ENCODE measurements at places on chromosomes 16 and 17.

- DNase-seq, result no peak
These were observed 47.3 kb upstream of the ALOX12 start for GRCh38 chr17:6948562-6948961.

DNA sequence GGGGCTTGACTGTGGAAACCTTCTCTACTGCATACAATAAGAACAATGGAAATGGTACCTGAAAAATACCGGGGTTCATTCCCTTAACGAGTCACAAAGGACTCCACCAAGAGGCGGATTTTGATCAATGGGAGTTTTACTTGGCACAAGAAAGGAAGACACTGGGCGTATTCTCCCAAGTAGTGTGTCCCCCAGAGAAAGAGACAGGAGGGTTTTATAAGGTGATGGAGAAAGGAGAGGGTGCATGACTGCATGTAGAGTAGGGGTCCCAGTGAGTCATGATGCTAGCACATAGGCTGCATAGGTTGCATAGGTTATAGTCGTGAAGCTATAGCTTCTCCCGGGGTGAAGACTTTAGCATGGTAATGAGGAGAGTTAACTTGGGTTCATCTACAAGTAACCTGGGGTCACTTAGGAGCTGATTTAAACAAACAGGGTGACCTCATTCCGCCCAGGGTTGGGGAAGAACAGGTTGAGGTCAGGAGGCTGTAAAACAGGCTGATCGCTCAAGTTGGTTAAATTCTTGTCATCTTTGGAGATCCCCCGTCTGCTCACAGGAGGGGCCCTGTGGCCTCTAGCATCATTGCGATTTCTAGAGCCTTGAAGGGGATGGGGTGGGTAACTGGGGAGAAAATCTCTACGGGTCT lies 1.5 kb downstream of the MPV17L start:
- no peak for DNase-seq

DNA sequence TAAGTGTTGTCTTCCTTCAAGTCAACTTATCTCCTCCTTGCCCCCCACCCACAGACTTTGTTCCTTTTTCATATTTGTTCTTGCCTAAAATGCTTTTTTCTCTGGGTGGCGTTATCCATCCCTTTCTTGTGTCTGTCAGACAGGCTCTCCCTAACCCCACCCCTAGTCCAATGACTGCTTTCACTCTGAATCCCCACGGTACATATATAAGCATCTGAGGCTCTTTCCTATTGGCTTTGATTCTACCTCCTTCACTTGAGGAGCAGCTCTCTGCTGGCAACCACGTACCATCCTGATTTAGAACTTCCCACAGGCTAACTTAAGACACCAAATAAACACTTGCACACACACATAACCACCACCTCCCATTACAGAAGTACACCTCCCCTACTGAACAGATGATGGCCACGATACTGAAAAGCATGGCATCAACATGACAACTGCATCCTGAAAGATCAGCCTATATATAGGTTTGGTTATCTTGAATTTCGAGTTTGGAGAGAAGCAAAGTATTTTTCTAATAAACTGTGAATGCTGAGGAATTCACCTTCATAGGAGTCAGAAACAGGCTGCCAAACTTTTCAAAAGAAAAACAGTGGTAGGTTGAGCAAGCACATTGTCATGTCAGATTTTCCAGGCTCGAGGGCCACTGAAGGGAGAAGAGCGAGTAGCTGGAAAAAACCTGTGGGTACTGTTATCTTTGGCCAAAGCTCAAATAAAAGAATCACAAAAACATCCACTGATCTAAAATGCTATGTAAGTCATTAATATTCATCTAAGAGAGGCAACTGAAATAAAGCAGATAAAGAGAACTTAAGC lies 24.3 kb downstream of the STAT3 start:
- no peak for DNase-seq

GRCh38 chr17:44314869-44315661 lies 6.7 kb downstream of the RUNDC3A start:
- peak; percentile 49 for DNase-seq

DNA sequence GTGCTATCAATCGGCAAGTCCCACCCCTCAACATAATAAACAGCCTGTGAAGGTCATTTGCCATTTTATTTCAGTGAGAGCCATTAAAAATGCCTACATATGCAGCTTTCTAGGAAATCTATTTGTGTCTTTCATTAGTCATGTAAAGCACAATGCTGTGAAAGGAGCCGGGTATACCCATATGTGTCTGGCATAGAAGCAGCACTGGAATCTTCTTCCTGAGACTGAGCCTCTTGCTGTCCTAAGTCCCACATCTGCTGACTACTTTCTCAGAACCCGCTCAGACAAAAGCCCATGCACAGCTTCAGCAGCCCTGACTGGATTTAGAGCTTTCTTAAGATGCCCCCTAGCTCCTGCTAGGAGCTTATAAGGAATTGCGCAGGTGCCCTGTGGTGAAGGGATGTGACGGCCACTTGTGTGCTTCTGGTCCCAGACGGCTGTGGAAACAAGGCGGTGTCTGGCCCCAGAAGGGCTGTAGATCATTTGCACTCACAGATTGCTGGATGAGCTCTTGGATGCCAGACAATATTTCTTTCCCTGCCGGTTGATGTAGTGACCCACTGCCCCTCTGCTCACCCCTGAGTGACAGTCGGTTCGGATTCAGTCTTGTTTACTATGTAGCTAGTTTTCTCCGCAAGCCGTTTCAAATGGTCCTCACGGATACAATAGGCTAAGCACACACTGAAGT lies 172.2 kb downstream of the ANKFN1 start:
- DNase-seq, result no peak

GRCh38 chr17:31491376-31492131 lies 100.1 kb downstream of the RAB11FIP4 start:
- DNase-seq, result no peak

- DNase-seq, result no peak
These were observed 54.4 kb upstream of the NETO2 start for GRCh38 chr16:47198180-47198575.

GRCh38 chr17:38333635-38334295 lies 10.0 kb downstream of the GPR179 start:
- peak; percentile 66 for DNase-seq

GRCh38 chr16:89010210-89010925 lies 33.4 kb upstream of the CBFA2T3 start:
- DNase-seq, result no peak

GRCh38 chr17:22090263-22090935 lies 398.1 kb downstream of the KCNJ18 start:
- DNase-seq, result no peak

GRCh38 chr17:17117923-17118322 lies 75.7 kb downstream of the MPRIP start:
- no peak for DNase-seq

- no peak for DNase-seq
These were observed 72.9 kb downstream of the JPH3 start for GRCh38 chr16:87675111-87675719.

GRCh38 chr16:64278196-64278595 lies 843.7 kb downstream of the CDH11 start:
- DNase-seq, result no peak

DNA sequence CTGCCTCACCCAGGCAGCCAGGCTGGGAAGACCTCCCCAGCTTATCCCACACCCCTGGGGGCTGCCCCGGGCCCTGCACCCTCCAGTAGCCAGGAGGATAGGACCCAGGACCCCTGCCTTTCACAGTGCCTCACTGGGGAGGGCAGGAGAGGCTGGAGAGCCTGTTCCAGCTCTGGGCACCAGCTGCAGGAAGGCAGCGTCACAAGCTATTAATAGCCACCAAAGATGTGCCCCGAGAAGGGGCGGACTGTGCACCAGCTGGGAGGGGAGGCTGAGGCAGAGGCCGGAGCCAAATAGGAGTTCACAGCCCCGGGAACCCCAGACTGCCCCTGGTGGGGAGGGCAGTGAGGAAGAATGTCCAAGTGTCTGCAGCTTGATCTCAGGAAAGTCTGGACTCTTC lies 8.8 kb downstream of the SBK1 start:
- DNase-seq, result no peak

GRCh38 chr17:80393961-80394360 lies 21.0 kb upstream of the ENDOV start:
- DNase-seq, result no peak

DNA sequence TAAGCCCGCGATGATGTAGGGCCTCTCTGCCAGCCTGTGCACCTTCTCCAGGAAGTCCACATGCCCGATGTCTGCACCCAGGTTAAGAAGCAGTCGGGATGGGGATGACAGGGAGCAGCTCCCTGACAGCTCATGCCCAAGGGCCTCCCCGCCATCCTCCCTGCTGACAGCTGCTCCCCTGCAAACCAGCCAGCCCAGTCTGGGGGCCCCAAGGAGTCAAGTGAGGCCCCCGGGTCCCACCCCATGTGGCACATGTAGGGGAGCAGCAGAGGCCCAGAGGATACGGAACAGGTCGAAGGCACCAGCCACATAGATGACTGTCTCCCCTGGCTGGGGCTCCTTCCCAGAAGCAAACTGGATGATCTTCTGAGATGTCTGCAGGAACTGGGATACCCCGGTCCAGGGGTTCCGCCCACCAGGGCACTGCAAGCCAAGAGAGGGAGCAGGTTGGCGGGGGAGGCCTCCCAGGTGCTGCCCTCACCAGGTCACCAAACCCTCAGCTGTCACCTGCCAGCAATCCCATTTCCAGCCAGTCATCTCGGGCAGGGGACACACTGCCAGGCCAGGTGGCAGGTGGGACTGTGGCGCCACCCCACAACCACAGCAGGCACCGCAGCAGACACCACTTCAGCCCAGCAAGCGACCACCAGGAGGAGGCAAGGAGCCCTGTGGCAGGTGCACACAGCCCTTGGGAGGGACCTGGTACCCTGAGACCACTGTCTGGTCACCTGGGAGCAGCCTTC lies 4.6 kb downstream of the PCYT2 start:
- no peak for DNase-seq

GRCh38 chr17:80940171-80941123 lies 51.2 kb upstream of the CHMP6 start:
- DNase-seq, result peak; percentile 23

DNA sequence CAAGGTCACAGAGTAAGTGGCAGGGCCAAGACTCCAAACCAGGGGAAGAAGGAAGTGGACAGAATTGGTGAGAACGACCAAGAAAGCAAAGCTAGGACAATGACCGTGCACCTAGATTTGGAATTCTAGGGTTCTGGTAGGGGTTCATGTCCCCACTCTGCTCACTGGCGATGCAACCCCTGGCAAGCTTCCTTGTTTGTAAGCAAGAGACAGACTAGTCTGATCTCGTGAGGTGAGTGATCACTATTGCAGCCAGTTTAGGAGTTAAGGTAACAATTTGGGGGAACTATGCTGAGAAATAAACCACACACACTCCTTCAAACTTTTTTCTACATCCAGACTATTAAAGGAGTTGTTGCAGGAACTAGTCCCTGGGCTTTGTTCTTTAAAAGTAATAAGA lies 48.1 kb downstream of the XPO6 start:
- no peak for DNase-seq

DNA sequence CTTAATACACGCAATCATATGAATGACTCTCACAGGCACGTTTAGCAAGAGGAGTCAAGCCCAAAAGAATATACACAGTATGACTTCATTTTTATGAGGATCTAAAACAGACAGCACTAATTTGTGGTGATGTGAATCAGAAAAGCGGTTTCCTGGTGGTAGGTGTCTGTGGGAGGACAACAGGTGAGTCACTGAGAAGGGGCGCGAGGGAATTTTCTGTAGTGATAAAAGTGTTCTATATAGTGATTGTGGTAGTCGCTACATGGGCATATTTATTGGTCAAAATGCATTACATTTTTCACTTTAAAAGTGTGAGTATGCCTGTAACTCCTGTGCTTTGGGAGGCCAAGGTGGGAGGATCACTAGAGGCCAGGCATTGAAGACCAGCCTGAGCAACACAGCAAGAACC lies 7.6 kb upstream of the TNRC6A start:
- DNase-seq, result no peak

- peak; percentile 57 for DNase-seq
These were observed 55.8 kb upstream of the FASN start for GRCh38 chr17:82153745-82154375.

GRCh38 chr17:47210105-47210504 lies 957 bp downstream of the MYL4 start:
- no peak for DNase-seq

GRCh38 chr17:54408731-54409130 lies 491.9 kb upstream of the TOM1L1 start:
- DNase-seq, result no peak

GRCh38 chr16:61002479-61003204 lies 1033.6 kb downstream of the CDH8 start:
- DNase-seq, result peak; percentile 45

GRCh38 chr16:4522051-4522581 lies 16.5 kb downstream of the CDIP1 start:
- peak; percentile 24 for DNase-seq

DNA sequence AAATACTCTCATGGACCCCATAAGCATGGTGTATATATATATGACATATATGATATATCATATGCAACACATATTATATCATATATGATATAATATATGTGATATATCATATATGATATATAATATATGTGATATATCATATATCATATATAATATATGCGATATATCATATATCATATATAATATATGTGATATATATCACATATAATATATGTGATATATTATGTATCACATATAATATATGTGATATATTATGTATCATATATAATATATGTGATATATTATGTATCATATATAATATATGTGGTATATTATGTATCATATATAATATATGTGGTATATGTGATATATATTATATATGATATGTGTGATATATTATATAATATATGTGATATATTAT lies 21.9 kb upstream of the MAPK3 start:
- no peak for DNase-seq

DNA sequence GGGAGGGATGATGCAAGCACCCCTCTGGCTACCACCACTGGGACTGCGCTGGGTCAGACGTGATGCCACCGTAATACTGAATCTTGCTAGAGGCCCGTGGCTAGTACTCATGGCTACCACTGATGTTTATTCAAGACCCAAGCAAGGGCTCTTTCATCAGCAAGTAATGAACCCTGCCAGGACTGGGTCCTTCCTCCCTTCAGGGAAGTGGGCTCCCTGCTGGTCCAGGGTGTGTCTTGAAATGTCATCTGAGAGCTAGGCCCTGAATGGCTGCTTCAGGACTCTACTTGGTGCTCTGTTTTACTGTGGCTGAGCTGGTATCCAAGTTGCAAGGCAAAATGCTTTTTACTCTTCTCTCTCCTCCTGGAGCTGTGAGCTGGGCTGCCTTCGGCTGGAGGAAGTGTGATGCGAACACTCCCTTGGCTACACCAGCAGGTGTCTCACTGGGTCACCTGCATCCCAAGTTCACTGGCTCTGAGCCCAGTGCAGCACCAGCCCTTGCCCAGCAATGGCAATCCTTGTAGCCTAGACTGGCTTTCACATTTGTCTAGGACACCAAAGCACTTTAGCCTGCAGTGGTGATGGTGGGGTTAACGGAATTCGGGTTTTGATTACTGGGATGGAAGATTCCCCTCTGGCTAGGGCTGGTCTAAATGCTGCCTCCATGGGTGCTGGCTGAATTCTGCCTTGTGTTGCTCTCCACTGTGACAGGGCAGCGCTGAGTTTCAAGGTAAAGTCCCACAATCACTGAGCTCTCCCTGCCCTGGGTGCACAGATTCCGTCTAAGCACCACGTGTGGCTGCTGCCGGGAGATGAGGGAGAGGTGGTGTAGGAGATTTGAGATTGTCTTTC lies 98.6 kb downstream of the USP22 start:
- peak; percentile 70 for DNase-seq
